T-helper 2 cell treated with Interferon-gamma antibody and Interleukin-4, amounts not matched to agents 5 μg/mL and 100 μg/mL, for 36 hours (primary cell): ENCODE measurements at places on chromosomes 2 and 18.

DNA sequence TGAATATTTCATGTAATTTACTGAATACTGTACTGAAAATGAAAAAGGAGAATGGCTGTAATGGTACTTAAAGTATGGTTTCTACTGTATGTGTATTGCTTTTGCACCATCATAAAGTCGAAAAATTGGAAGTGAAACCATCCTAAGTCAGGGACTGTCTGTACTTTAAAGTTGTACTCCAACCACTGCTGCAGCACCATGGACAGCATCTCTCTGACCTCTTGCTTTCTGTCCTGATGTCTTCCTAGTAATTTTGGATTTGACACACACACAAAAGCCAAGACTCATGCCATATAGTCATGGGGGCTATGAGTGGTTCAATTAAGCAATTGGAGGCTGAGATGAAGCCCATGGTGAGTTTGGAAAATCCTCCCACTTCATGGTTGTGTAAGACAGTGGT, 256.3 kb upstream of the PKDCC start:
- DNase-seq, result no peak

GRCh38 chr2:241009601-241010530, 11.4 kb downstream of the SNED1 start:
- DNase-seq, result peak; percentile 27

- no peak for DNase-seq
Measured at GRCh38 chr2:479031-479430, 191.1 kb upstream of the ALKAL2 start.

DNA sequence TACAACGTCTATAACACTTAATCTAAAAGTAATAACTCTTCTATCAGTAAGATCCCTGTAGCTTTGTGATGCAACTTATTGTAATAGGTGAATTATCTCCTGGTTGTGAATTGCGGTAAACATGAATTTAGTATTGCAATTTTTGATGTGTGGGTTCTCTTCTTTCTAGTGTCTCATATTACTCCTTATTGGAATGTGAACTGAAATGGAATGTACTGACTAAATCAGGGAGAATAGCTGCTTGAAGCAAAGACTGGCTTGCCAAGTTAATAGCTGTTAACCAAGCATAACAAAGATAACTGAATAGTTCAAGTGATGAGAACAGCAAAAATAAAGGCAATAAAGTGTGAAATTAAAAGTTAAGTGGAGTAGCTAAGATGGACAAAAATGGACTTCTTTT, 60.5 kb upstream of the TFPI start:
- DNase-seq, result no peak

DNA sequence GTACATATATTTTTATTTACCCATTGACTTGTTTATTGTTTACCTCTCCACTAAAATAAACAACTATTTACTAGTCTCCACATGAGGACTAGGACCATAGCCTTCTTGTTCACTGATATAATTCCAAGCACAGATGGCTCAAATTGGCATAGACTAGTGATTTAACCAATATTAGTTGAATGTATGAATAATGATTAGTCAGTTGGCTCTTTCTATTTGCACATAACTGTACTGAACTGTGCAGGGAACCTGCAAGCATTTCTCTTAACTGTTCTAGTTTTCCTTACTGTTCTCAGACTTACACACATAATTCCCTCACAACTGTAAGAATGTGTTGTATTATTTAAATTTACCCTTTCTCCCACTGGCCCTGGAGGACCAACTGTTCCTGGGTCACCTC, 91.9 kb downstream of the COL3A1 start:
- no peak for DNase-seq

DNA sequence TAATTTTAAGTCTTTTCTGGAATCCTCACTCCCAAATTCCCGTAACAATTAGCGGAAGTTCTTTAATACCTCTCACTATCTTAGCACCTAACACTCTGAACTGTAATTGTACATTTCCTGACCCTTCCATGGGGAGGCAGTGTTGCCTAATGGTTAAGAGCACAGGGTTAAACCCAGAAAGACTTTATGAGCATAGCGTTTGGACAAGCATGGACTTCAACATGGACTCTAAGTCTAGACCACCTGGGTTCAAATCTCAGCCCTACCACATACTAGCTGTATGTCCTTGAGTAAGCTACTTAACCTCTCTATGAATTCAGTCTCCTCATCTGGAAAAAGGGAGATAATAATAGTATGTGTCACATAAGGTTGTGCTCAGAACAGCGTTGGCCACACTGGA, 13.0 kb downstream of the ANTXR1 start:
- peak; percentile 28 for DNase-seq

GRCh38 chr2:42087857-42088195, 40.0 kb downstream of the PKDCC start:
- no peak for DNase-seq

GRCh38 chr2:128187032-128187654, 96.1 kb downstream of the UGGT1 start:
- no peak for DNase-seq

- peak; percentile 24 for DNase-seq
Measured at GRCh38 chr2:241507430-241508239, 749 bp downstream of the STK25 start.

- no peak for DNase-seq
Measured at GRCh38 chr2:235536711-235537110, 42.9 kb downstream of the AGAP1 start.

DNA sequence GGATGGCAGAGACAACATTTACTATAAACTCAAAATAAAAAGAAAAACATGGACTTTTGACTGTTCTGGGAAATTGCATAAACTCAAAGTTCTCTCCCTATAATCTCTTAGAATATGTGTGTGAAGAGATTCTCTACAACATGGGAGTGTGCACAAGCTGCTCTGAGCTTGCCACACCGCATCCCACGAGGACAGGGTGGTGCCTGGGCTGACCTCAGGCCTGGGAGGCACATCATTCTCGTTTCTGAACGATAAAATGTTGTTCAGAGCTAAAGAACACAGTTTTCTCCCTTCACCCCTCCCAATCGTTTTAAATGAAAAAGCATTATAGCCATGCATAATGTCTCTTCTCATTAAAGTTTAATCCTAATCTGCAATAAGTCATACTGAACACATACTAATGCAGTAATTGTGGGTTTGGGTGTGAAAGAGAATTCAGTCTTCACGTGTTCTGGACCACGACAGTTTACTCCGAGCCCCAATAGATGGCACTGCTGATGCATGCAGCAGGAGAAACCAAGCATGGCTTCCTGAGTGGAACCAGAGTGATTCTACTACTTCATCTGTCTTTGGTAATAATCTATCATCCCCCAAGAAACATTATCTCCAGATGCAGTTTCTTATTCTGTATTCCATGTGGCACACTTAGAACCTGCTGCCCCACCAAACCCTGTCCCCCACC, 46.9 kb upstream of the LAMA1 start:
- no peak for DNase-seq

DNA sequence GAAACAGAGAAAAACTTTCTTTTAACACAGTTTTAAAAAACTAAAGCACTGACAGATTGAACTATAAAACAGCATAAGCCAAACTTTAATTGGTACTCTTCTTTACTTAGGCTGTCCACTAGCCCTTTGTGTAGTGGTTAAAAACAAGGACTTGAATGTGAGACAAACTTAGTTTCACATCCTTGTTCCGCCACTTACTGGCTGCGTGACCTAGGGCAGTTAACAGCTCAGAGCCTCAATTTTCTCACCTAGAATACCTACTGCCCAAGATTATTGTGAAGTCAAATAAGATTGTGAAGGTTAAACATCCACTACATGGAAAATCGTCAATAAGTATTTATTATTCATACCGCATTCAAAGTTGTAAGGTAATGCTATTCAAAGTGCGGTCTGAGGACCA, 2.0 kb downstream of the WDR35 start:
- no peak for DNase-seq

DNA sequence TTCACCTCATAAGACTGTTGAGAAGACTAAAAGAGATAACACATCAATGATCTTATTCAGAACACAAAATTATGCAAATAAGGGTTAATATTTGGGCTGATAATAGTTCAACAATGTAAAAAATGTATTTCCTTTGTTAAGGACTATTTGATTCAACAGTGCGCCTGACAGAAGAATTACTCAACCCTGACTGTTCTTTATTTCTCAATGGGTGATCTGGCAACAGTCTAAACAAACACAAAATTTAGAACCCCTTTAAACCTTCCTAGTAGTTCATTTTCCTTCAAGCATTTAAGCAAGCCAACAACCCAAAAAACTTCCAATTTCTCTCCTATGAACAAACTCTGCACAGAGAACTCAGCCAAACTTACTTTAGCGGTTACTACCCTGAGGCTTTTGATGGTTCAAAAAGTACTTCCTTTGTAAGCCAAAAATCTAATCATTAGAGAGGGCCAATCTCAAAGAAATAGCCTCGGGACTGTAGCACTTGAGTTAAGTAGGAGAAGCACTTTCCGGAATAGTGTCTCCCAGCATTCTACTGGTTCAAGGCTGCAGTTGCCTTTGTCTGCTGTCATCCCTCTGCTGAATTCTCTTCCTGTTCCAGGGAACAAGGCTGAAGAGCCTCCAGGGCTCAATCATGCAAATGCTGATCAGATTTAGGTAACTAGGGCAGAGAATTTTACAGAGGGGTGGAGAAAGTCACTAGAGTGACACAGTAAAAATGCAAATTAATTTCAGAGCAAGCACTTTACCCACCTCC, 40.9 kb upstream of the MAPK4 start:
- no peak for DNase-seq

DNA sequence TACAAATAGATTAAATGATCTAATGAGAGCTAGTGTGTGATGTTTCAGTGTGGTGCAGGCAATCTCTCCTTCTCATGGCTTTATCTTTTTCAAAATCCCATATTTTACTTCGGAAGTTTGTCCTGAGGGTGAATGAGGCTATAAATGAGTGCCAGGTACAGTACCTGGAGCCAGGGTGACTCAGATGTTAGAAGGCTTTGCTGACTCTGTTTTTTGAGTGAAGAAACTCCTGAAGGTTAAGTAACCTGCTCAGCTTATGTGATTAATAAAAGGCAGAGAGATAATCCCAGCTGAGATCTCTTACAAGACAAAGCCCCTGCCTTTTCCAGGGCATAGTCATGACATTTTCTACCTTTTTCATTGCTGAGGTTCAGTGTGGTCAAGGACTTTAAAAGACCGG, 52.6 kb downstream of the MGAT5 start:
- no peak for DNase-seq

DNA sequence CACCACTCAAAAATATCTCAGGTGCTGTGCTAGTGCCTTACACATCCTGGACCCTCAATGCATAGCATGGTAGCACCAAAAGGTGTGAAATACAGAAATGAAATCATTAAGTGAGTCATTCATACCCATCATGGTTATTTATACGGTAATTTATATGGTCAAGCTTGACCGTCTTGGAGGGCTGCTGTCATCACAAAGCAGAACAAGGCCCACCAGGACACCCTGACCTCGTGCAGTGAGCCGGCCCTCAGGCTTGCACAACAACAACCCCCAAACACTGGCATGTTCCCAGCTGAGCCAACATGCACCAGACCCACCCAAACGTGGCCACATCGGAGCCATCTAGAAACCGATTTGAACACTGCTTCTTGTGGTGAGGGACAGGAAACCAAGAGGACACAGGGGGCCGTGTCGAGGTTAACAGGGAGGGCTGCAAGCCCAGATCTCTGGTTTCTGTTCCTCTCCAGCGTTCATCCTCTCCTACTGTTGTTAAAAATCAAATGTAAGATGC, 378.5 kb upstream of the ID2 start:
- peak; percentile 79 for DNase-seq

DNA sequence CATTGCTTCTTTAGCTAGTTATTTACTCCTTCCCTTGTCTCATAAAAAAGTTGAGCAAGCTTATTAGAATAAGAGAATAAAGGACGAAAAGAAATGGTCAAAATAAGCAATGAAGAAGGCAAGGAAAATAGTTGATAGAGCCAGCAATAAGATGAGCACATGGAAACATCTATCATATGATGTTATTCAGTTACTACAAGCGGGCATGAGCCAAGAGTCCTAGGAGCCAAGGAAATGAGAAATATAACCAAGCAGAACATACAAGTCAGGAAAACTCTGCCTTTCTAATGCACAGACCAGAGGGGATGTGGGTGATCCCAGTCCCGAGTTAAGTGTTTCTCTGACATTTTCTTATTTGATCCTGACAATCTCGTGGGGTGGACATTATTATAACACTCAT, 33.9 kb downstream of the INO80C start:
- no peak for DNase-seq

- DNase-seq, result no peak
Measured at GRCh38 chr2:16680781-16681180, 15.1 kb upstream of the CYRIA start.

DNA sequence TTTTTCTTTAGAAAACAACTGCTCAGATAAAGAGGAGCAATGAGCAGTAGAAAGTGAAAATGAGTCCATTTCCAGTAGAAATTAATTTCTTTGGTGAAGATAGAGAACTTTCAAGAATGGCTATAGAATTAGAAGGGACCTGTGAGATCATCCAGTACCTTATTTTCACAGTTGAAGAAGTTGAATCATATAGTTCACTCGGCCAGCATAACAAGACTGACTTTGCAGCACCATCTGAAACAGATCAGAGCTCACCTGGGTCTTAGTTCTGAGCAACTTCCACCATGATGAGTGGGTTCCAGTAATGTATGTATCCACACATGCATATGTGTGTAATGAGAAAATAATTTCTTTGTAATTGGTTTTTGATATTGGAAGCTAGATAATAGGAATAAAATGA, 58.6 kb downstream of the CERS6 start:
- no peak for DNase-seq

GRCh38 chr18:23194155-23194996, 59.1 kb downstream of the CABLES1 start:
- no peak for DNase-seq

DNA sequence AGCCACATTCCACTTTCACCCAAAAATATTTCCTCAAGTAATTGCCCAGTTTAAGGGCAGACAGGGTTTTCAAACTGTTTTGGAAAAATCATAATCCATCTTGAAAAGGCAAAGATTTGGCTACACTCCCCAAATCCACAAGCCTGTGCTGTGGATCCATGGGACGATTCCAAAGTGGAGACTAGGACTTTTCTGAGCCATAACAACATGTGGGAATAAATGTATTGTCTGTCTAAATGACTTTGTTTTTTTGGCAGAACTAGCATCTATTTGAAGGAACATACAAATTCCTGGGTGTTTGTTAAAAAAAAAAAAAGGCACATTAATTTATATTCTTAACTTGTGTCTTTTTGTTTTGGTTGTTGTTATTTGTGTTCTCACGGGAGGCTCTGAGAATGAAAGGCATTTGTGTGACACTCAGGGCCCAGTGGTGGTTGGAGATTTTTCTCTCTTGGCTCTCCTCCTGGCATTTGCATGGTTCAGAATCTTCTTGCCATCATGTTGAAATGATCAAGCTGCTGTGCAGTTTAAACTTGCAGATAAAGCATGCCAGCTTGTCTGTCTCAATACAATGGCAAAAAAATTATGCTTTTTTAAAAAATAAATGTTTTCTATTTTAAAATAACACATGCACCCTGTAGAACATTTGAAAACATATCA, 277.4 kb downstream of the EN1 start:
- no peak for DNase-seq

DNA sequence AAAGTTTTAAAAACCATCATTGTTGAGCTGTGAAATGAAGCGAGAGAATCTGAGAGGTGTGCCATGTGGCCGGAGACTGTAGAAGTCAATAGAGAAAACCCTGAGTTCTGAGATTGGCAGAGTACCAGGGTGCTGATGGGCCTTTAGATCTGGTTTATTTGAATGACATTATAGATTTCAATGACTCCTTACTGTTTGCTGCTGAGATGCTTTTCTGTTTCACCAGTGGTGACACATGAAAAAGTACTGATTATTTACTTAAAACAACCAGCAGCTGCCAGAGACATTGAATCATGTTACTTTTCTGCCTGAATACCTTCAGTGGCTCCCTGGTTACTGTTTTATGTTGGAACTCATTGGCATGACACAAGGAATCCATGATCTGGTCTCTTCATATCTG, 602.7 kb upstream of the ZNF804A start:
- no peak for DNase-seq
